ENCODE measurements at places on chromosomes 16 and 17.

- peak; percentile 16 for DNase-seq
Measured at GRCh38 chr16:81266680-81267095, 28.2 kb downstream of the BCO1 start.

DNA sequence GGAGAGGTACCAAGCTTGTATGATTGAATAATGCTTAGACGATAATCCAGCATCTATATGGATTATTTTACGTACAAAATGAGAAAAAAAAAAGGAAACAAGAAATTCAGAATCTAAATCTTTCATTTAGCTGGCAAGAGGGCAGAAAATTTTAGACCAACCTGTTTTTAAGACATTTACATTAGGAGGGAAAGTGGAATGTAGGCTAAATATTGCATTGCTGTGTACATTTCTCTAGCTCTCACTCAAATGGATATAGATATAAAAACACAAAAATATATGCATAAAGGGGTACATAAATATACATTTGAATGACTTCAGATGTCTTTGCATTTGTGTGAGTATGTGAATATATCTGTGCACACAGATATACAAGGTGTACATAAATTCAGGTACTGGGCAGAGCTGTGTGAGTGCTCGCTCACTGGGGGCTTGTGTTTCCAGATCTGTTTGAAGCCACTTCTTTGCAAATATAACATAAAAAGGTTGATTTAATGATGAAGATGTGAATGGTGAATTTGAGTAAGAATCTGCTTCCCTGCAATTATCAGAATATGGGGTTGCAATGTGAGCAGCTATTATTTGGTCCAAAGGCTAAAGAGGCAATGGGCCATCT is 14.2 kb upstream of the ZFHX3 start:
- DNase-seq: no peak

- DNase-seq: no peak
Measured at GRCh38 chr16:51544851-51545467, 393.9 kb upstream of the SALL1 start.

DNA sequence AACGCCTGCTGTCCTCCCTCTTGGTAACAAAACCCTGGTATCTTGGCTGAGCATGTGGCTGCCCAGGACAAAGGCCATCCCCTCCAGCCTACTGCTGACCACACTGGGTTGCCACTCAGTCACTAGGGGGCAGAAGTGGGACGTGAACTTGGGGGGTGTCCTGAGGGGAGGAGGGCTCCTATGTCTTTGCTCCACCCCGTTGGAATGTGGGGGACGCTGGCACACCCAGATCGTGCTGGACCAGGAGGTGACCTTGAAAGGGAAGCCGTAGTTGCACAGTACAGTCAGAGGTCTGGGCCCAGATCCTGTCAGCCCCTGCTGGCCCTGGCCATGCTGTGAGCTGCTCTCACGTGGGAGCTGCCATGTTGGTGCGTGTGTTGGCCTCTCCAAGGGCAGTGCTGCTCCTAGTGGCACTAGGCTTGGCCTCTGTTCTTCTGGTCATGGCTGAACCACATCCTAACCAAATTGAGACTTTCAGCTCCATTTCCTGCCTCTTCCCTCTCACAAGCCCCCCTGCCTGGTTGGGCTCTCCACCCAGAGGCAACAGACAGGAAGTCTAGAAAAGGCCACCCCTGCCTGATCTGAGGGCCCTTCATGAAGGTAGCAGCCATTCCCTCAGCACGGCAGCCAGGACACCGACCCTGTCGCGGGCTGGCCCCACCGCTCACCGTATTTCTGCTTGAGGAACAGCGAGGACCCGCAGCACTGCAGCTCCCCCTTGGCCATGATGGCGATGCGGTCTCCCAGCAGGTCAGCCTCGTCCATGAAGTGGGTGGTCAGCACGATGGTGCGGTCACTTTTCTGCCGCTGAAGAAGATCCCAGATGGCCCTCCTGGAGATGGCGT is 29.0 kb upstream of the RNPS1 start:
- DNase-seq: peak; percentile 22

DNA sequence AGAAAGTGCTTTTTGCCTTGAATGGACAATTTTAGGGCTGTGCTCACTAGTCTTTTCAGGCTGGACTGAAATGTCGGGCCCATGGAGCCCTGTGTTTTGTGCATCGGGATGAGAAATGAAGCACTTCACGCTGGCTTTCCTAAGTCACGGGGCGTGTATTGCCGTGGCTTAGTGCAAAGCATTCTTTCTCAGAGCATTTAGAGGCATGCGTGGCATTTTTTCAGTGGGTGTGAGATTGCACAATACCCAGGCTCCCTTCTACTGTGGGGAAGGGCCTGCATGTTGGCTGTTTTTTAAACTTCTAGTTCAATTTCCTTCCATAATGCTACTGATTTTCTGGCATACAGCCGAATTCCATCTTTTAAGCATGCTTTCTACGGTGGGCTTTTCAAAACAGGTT is 12.6 kb upstream of the POLR3E start:
- no peak for DNase-seq

GRCh38 chr16:89349947-89350633 is 132.6 kb downstream of the ZNF778 start:
- DNase-seq: no peak

DNA sequence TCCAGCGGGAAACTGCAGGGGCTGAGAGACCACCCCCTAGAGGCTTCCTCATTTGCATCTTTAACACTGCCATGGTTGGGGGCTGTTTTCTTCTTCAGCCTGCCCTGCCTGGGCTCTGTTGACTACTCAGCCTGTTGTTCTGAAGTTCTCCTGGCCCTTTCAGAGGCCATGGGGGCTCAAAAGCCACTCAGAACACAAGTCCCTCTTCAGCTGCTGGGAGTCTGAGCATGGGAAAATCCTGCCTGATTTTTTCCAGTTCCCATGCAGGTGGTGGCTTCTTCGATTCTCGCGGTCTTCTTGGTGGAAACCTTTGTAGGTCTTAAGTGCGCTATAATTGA is 36.3 kb downstream of the PLCG2 start:
- DNase-seq: no peak

DNA sequence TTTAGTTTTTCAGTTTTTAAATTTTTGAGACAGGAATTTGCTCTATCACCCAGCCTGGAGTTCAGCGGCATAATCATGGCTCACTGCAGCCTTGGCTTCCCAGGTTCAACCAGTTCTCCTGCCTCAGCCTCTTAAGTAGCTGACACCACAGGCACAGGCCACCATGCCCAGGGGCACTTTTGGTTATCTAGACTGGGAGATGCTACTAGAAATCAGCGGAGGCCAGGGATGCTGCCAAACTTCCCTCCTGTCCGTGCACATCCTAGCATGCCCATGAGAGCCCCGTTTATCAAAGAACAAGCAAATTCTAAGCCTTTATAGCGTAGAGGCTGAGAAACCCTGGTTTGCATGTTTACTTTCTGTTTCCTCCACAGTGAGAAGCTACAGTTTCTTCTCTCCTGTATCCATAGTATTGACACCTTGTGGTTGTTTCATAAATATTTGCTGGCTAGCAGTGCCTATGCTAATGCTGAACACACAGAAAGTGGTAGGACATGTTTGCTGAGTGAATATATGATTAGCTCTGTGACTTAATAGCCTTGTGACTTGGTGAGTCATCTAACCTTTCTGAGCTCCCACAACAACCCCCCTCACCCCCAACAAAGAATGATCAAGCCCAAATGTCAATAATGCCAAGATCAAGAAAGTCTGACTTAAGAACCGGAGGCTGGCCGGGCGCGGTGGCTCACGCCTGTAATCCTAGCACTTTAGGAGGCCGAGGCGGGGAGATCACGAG is 39.2 kb upstream of the MAF start:
- DNase-seq: peak; percentile 11

- DNase-seq: no peak
Measured at GRCh38 chr17:81651692-81652091, 4.7 kb downstream of the PDE6G start.

- no peak for DNase-seq
Measured at GRCh38 chr17:70028978-70029767, 45.9 kb upstream of the KCNJ16 start.

DNA sequence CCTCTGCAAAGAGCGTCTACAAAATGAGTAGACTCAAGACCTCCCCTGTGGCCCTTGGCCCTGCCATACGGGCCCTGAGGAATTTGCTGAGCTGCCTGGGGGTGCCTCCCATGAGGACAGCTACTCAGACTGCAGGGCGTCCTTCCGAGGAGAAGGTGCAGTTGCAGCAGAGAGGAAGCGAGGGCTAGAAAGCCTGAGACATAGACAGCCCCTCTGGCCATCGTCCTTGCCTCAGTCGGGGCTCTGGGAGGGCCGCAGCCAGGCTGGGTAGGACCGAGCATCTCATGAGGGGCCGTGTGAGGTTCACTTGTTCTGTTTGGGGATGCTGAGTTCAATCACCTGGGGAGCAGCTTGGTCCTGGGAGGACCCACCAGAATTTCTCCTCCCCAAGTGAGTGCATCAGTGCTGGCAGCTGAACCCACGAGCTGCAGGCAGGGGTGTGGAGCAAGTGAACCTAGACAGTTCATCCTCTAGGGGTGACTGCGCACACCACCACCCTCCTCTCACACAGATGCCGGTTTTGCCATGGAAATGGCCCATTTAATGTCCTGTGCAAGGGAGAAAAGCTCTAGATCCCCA is 20.3 kb downstream of the RAB11FIP4 start:
- no peak for DNase-seq

- no peak for DNase-seq
Measured at GRCh38 chr16:85141491-85142128, 29.3 kb upstream of the CIBAR2 start.

GRCh38 chr16:53740476-53740875 is 36.5 kb downstream of the FTO start:
- DNase-seq: no peak

DNA sequence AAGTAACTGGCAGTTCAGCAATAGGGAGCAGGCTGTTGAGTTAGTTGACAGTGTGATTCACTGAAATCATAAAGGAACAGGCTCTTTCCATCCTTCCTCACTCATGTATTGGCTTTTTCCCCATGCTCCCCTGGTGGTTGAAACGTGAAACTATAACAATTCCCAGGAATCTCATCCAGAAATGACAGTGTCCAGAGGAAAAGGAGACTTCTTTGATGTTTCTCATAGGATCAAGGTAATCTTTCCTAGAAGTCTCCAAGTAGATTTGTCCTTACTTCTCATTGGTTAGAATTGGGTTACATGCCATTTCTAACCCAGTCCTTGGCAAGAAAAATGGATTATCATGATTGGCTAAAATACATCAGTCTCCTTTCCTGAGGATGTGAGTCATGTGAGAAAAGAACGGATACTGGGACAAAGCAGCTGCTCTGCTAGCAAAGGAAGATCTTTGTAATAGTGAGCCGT is 14.4 kb downstream of the TTC19 start:
- no peak for DNase-seq

GRCh38 chr17:14011740-14012405 is 57.4 kb upstream of the COX10 start:
- no peak for DNase-seq
